GM12865 (cell line): ENCODE measurements at places on chromosomes 5 and 9.

DNA sequence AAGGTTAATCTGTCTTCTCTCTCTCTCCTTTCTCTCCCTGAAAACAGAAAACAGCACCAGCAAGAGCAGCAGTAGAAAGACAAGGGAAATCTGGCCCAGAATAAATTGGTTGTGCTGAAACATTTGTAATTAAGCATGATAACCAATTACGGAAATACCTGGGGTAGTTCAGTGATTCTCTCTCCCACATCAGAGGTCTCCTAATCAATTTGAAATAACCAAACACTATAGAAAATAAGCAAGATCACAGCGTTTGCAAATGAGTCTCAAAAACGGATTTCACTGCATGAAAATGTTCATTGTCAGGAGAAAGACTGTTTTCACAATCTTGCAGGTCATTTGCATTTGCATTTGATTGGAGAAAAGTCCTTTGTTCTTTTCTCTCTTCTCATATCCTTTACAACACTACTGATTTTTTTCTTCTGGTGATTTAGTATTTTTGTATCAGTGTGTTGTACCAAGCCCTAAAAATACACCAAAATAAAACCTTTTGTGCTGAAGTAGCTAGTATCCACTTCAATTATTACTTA, 36.8 kb upstream of the CDH6 start:
- no peak for DNase-seq

- DNase-seq: peak; percentile 12
These were observed 130.7 kb downstream of the TRIM32 start for GRCh38 chr9:116817762-116818161.

GRCh38 chr9:136791516-136792276, 552 bp downstream of the TMEM141 start:
- DNase-seq: peak; percentile 71

- DNase-seq: no peak
These were observed 359.8 kb downstream of the ARL15 start for GRCh38 chr5:53950621-53951020.

- DNase-seq: no peak
These were observed 34.2 kb downstream of the MTAP start for GRCh38 chr9:21836437-21837161.

DNA sequence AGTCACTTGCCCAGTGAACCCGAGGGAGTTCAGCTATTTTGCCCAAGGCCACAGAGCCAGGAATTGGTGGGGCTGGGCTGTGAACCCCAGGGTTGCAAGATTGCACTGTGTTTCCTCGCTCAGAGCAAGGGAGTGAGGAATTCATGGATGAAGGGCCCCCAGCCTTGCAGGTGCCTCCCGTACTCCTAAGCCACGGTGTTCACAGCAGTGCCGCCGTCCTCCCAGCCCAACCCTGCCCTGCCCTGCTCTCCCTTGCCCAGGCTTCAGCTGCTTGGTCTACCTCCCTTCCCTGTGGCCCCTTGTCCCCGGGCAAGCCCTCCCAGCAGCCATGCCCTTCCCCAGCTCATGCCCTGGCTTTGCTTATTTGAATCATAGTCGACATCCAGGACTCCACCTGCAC, 6.1 kb downstream of the LAMC3 start:
- no peak for DNase-seq

- no peak for DNase-seq
These were observed 565 bp downstream of the HTR1A start for GRCh38 chr5:63961598-63962161.

- no peak for DNase-seq
These were observed 93.6 kb upstream of the OTULINL start for GRCh38 chr5:14487897-14488570.

- no peak for DNase-seq
These were observed 113.3 kb upstream of the ZNF608 start for GRCh38 chr5:124859556-124860290.

- DNase-seq: no peak
These were observed 30.6 kb downstream of the CRHBP start for GRCh38 chr5:76983468-76983867.

DNA sequence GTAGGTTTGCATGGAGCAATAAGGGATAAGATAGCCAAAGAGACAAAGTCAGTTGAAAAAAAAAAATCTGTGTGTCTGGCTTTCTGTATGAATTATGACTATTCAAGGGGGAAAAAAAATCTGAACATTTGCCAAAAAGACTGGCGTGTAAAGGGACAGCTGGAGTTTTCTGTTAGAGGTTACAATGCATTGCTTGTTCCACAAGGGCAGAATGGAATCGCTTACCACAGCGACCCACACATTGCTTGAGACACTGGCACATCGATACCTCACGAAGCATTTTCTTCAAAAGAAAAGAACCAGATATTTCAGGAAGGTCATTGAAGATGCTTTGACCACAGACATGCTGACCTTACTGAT, 327.8 kb downstream of the TMEM167A start:
- DNase-seq: no peak

GRCh38 chr5:124783794-124784193, 37.4 kb upstream of the ZNF608 start:
- DNase-seq: no peak

DNA sequence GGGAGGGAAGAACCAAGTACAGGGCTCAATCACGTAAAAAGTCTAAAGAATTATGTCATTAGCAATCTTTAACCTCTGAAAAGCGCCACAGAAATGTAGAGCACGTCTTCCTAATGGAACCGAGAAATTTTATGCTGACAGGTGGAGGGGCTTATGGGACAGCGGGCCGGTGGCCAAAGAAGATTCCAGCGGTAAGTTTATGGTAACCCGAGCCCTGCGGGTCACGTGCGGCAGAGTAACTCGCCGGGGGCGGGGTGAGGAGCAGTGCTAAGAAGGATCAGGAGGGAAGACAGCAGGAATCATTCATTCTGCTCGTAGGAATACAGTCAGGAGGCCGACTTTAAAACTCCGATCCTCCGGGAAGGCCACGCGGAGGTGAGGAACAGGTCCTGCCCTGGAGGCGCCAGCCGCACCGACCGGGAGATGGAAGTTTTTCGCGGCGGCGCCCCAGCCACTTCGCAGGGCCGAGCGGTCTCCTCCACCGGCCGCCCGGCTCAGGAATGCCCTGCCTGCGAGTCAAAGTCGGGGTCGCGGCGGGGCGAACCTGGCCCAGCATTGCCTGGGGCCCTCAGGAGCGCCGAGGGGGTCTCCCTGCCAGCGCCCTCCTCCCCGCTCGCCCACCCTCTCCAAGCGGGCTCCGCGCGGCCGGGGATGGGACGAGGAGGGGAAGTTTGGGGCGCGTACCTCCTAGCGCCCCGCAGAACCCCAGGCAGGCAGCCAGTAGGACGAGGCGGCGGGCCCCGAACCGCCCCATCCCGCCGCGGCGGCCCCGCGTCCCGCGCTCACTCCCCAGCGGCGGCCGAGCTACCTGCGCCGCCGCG, 101.8 kb downstream of the ESM1 start:
- DNase-seq: no peak

- no peak for DNase-seq
These were observed 4.6 kb downstream of the SLC35A4 start for GRCh38 chr5:140569197-140569596.

- DNase-seq: peak; percentile 26
These were observed 5.6 kb downstream of the C5orf24 start for GRCh38 chr5:134851307-134851923.

DNA sequence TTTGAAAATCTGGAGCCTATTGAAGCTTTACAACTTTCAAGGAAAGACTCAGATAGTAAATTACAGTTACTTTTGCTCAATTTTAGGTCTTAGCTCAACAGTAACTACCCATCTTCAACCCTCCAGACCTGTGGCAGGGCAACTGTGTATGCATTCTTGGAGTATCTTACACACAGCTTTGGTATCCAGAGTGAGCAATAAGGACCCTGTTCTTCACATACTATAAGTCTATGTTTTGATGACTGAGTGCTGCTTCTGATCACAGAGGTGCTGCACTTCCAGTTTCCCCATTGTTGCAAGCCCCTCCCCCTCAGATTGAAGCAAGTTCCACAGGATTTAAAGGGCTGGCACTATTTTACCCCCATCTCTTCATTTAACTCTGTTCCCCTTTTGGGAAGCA, 737.4 kb upstream of the GRAMD2B start:
- DNase-seq: no peak

DNA sequence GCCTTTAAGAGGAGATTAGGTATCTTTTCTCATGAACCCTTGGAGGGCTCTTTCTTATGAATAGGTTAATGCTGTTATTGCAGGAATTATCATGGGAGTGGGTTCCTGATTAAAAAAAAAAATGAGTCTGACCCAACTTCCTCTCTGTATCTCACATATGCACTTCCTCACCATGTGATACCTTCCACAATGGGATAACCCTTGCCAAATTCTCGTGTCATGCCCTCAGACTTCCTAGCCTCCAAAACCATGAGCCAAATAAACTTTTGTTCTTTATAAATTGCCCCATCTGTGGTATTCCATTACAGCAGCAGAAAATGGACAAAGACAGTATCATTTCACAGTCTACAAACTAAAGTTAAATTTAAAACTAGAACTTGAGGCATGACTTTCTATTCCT, 1.0 kb downstream of the OR1B1 start:
- no peak for DNase-seq

DNA sequence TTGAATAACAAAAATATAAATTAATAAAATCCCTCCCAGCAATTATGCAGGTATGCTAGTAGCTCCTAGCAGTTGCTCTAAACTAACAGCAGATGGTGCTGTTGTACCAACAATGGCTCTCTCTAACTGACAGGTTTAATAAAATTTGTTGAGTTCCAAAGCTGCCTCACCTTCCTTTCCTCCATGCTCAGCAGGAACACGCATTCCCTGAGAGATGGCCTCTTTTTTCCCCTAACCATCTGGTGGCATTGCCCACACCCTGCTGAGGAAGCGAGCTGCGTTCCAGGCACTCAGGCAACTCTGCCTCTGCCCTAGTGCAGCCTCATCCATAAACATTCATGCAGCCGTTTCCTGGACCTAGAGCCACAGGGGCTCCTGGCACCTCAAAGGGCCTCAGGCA, 106.2 kb downstream of the KLHL3 start:
- peak; percentile 62 for DNase-seq

DNA sequence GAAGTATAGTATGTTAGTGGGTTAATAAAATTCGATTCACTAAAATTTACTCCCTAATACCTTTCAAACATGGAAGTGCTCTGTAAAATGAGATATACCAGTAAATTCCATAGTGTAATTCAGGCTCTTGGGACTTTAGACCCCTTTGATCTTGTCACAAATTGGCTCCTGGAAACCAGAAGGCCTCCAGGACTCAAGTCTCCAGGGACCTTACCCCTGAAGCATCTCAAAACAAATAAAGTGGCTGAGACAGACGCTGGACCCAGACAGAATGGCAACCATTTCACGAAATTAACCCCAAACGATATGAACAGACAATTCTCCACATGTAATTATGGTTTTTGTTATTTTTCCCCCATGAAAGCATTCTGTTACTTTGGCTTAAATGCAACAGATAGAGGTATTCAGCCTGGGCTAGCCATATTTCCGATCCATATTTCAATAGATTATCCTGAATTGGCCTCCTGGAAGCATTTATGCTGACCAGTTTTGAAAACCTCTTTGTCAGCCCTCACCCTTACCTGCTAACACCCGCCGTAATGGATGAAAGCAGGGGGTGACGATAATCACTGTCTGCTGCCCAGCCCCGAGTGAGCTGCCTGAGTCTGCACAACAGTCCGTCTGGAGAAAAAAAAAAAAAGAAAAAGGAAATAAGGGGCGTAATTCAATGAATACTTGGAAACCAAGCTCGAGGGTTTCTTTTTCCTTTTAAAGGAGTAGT, 34.1 kb upstream of the EFNA5 start:
- DNase-seq: no peak

DNA sequence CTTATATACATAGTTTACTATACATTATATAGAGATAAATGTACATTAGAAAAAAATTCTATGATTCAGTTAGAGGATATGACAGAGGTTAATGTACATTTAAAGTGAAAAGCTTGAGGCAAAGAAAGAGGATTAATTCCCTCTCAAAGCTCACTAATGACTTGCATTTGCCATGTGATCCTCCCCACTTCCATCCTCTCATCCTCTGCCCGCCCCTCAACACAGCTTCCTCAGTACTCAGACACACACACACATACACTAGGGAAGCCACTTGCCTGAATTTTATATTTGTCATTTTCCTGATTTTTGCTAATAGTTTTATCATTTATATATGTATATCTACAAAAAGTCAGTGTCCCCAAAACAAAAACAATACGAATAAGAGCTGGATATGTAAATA, 764.5 kb downstream of the EFNA5 start:
- no peak for DNase-seq

DNA sequence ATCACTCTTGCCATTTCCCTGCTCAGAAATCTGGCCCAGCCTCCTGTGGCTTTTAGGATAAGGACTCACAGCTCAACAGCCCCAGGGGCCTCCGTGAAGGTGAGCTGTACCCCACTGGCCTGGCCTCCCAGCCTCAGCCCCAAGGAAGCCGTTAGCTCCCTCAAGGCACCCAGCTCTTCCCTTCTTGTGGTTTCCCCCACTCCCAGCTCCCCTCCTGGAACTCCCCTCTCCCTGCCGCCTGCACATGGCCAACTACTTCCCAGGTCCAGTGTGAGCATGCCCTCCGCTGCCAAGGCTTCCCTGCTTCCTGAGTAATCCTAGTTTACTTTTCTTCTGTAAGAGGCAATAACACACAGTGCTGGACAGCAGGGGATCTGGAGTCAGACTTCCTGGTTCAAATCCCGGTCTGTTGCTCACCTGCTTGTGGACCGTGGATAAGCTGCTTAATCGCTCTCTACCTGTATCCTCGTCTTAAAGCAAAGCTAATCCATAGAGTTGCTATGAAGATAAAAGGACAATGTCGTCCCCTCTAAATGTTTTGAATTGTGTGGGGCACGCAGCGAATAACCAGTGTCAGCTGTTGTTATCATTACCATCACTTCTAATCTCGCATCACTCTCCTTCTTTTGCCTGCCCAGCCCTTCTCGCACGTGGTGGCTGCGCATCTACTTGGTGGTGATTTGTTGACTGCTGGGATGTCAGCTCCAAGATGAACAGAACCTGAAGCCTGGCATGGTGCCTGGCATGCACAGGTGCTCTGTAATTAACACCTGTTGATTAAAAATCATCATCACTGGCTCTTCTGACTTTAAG, 86.6 kb downstream of the C5orf15 start:
- DNase-seq: no peak

GRCh38 chr5:145118127-145118526, 717.0 kb downstream of the PRELID2 start:
- DNase-seq: no peak

DNA sequence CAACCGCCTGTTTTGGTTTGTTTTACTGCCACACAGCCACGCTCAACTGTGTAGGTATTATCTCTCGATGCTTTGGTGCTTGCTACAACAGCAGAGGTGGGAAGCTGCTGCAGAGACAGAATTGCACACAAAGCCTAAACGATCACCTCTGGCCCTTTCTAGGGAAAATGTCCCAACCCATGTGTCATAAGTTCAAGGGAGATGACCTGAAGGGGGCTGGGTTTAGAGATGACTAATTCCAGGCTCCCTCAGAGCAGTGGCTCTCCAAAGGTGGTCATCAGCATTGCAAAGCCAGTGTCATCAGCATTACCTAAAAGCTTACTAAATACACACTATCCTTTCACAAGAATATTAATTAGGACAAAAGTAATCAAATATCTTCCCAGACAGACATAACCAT, 10.9 kb downstream of the ZNF622 start:
- DNase-seq: no peak

- no peak for DNase-seq
These were observed 25.0 kb upstream of the SNX2 start for GRCh38 chr5:122749886-122750285.
